ENCODE measurements at places on chromosomes 13 and 19.

DNA sequence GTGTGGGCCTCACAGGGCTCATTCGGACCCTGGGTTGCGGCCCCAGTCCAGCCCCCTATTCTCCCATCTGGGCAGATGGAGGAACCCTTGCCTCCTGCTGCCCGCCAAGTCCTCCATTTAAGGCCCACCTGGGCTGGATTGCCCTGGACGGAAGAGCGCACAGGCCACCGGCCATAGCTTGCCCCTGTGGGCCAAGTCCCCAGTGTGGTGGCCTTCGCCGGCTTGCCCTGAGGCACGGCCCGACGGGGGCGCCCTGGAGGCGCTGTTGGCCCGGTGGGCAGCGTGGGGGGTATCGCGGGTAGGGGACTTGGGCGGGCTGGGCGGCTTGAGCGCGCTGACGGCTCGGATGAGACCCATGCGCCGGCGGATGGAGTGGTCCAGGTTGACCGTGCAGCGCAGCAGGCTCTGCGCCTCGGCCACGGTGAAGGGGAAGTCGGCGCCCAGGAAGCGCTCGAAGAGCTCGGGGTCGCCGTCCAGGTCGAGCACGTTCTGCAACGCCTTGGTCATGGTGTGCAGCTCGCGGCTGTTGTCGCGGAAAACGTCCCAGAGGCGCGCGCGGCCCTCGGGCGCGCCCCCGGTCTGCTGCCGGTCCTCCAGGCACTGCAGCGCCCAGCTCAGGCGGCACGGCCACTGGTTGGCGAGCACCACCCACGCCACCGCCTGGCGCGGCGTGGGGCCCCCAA, 8.8 kb downstream of the NKPD1 start:
- DNase-seq: no peak

DNA sequence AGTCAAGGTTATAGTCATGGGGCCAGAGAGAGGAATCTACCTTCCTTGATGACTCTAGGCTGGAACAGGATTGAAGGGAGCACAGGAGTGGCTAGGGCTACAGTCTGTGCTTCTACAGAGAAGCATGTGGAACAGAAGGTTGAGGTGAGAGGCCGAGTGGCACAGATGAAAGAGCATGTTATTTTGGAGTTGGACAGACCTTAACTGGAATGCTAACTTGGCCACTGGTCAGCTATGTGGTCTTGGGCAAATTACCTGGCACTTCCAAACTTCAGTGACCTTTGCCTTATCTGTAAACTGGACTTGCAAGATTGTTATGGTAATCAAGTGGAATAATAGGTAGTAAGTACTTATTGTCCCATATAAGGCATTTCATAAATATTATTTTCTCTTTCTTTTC, 252.7 kb downstream of the KCNRG start:
- no peak for DNase-seq

GRCh38 chr19:13022859-13023636, 27.8 kb downstream of the NFIX start:
- peak; percentile 46 for DNase-seq

GRCh38 chr13:97364827-97365226, 69.1 kb upstream of the RAP2A start:
- no peak for DNase-seq

DNA sequence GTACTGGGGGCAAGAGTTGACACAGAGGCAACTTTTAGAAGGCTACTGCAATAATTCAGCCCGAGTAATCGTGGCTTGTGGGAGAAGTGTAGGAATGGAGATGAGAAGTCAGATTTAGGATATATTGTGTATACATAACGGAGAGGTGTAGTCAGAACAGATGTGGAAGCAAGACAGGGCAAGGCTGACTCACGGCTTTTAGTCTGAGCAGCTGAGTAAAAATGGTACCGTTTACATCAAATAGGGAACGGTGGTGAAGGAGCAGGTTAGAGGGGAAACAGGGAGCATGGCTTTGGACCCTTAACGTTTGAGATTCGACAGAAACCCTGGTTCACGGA, 796 bp upstream of the LSM14A start:
- DNase-seq: peak; percentile 70

DNA sequence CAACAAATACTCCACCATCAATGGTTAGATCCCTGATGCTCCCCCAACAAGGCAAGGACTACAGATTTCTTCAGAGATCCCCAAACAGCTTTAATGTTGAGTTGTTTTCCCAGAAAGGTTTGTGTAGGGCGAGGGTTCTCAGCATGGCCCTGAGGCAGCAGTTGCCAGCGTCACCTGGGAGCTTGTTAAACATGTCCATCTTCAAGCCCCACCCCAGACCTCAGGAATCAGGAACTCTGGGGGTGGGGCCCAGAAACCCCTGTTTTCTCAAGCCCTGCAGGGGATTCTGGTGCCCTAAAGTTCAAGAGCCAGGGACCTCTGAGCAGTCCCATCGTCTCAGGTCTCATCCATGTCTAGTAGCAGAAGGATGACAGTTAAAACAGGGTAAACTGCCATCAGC, 9.6 kb downstream of the EFNB2 start:
- DNase-seq: no peak

DNA sequence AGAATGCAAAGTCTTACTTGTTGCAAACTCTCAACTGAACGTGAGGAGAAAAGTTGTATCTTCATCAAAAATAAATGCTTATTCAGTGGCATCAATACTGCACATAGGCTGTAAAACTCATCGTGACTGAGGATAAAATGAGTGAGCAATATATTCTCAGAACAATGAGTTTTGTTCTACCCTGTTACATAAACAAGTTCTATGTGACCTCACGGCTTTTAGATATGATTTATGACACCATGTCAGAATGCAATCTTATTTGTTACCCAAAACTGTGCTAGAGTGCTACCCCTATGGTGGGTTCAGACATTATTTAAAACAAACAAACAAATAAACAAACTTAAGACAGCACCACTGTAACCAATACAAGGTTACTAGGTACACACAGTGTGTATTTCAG, 55.4 kb downstream of the FOXO1 start:
- no peak for DNase-seq

- DNase-seq: peak; percentile 44
These were observed 11.5 kb downstream of the CEACAM19 start for GRCh38 chr19:44682807-44683206.

DNA sequence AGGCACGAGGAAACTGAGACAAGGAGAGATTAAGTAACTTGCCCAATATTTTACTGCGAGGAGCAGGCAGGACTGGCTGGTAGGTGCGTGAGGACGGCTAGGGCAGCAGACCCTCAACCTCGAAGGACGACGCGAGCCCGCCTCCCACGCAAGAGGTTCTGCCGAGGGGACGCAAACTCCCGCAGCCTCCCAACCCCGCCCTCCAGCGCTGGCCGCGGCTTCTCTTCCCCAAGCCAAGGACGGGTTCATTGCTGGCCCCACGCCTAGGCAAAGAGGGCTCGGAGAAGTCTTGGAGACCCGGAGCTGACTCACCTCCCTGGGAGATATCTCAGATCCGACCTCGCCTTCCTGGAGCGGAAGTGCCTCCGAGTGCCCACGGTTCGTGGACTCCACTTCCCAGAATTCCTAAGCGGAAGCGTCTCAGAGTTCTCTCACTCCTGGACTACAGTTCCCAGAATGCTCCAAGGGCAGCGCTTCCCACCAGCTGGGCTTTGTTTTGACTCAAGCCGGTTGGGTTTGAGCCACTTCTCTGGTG, at the start of gene ZNF235:
Gene ZNF235 (minus strand): TSS at position 367 of the 535 bp plus-strand sequence. CDS start 1,621 bp downstream, outside the sequence.
- peak; percentile 95 for DNase-seq

GRCh38 chr19:44702551-44703176, 3.7 kb downstream of the CEACAM16 start:
- DNase-seq: no peak

DNA sequence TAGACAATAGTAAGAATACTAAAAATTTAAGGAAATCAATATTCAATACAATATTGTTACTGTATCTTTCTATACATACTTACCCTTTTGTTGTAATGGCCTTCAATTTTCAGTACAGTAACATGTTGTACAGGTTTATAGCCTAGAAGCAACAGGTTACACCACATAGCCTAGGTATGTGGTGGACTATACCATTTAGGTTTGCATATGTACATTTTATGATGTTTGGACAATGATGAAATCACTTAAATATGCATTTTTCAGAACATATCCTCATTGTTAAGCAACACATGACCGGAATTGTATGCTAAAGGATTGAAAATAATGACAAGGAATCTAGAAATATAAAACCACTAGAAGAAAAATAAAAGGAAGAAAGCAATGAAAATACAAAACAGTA, 611.4 kb downstream of the DACH1 start:
- DNase-seq: no peak

- no peak for DNase-seq
These were observed 1.7 kb downstream of the ARHGEF7 start for GRCh38 chr13:111116856-111117255.

GRCh38 chr19:6852001-6852400, 35.4 kb upstream of the ADGRE1 start:
- no peak for DNase-seq

DNA sequence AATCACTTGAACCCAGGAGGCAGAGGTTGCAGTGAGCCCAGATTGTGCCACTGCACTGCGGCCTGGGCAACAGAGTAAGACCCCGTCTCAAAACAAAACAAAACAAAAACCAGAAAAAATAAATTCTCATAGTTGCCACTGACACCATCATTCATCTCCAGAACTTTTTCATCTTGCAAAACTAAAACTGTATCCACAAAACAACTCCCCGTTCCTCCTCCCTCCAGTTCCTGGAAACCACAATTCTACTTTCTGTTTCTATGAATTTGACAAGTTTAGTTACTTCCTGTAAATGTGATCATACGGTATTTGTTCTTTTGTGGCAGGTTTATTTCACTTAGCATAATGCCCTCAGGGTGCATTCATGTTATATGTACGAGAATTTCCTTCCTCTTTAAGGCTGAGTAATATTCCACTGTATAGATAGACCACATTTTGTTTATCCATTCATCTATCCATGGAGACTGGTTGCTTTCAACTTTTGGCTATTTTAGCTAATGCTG, 13.2 kb upstream of the ADGRE5 start:
- DNase-seq: peak; percentile 91

GRCh38 chr19:47186446-47187334, 44.3 kb downstream of the BBC3 start:
- DNase-seq: no peak
